ENCODE measurements at places on chromosomes 1 and 21. TPM values are rescaled to one million over a fixed set of nuclear protein-coding genes. Genes with fewer than 3 reads are reported as not detected.

DNA sequence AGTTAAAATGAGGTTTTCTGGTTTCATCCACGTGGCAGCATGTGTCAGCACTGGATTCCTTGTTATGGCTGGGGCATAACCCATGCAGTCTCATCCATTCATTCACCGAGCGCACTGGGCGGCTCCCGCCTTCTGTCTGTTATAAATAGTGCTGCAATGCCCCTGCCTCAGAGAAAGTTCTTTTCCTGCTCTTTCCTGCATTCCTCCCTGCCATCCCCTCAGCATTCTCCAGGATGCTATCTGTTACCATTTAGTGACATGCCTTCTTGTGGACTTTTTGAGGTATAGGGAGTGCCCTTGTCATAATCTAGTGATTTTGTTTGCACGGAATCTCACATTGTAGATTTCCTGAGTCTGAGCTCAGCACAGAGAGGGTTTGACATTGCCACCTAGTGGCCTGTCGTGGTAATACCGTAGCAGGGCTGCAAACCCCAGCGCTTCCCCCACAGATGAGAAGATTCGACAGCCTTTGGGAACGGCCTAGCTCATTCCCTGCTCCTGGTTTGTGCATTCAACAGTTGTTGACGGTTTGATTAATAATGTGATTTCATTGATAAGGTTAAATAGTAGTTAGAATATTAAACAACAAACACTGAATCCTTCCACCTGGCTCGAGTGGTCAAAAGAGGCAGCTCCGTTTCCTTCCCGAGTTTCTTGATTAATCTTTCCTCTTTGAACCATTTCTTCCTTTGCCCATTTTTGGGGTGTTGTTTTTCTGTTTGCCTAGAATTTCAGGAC is 46.3 kb downstream of the UMODL1 start:
- H3K27ac ChIP-seq, result no peak overlapping the region
- H3K27me3 ChIP-seq, result peaks cover 53% of the 10 kb centered on the region
- H3K4me1 ChIP-seq, result peaks cover 41% of the 10 kb centered on the region
- no peak overlapping the region for H3K4me3 ChIP-seq
- H3K36me3 ChIP-seq, result no peaks in the 10 kb centered on the region

- peak overlapping the region; percentile 78 for H3K4me3 ChIP-seq
- H3K27me3 ChIP-seq, result peaks cover 19% of the 10 kb centered on the region
- peak; percentile 58 for DNase-seq
- H3K36me3 ChIP-seq, result no peaks in the 10 kb centered on the region
These were observed 35.5 kb downstream of the CACHD1 start for GRCh38 chr1:64505232-64505943.

DNA sequence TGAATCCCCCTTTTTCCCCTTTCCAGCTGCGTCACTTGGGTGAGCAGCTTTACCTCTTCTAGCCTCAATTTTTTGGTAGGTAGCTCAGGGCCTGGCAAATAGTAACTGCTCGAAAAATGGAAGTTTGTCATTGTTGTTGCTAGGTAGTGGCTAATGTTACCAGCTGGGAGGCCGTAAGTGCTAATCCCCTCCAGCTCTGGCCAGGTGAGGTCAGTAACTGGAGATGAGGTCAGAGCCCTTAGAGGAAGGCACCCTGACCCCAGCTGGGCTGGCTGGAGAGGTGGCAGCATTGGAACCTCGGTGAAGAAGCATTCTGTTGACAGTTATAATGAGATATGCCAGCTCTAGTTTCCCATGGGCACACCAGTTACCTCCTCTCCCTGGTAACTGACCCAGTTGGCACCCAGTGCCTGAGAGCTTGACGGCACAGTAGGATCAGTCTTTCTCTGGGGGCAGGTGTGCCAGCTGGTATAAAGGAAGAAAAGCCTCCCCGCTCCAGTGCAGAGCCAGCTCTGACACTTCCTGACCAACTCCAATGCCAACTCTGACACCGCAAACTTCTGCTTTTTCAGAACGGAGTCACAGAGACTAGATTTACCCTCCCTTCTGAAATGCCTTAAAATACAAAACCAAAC is 35.0 kb upstream of the SLC2A1 start:
- no peaks in the 10 kb centered on the region for H3K27me3 ChIP-seq
- no peak overlapping the region for H3K27ac ChIP-seq
- no peaks in the 10 kb centered on the region for H3K4me1 ChIP-seq
- DNase-seq, result no peak
- no peak overlapping the region for H3K4me3 ChIP-seq

Gene KRTAP7-1
- not detected for total RNA-seq

Gene TTC22
- 9.9 TPM for total RNA-seq

- H3K27me3 ChIP-seq, result peaks cover 46% of the 10 kb centered on the region
- peak overlapping the region; percentile 98 for H3K27ac ChIP-seq
- peaks cover 8% of the 10 kb centered on the region for H3K36me3 ChIP-seq
These were observed 1.2 kb upstream of the ATF3 start for GRCh38 chr1:212607206-212607912.

Gene LRRC3
- 5.1 TPM for total RNA-seq

DNA sequence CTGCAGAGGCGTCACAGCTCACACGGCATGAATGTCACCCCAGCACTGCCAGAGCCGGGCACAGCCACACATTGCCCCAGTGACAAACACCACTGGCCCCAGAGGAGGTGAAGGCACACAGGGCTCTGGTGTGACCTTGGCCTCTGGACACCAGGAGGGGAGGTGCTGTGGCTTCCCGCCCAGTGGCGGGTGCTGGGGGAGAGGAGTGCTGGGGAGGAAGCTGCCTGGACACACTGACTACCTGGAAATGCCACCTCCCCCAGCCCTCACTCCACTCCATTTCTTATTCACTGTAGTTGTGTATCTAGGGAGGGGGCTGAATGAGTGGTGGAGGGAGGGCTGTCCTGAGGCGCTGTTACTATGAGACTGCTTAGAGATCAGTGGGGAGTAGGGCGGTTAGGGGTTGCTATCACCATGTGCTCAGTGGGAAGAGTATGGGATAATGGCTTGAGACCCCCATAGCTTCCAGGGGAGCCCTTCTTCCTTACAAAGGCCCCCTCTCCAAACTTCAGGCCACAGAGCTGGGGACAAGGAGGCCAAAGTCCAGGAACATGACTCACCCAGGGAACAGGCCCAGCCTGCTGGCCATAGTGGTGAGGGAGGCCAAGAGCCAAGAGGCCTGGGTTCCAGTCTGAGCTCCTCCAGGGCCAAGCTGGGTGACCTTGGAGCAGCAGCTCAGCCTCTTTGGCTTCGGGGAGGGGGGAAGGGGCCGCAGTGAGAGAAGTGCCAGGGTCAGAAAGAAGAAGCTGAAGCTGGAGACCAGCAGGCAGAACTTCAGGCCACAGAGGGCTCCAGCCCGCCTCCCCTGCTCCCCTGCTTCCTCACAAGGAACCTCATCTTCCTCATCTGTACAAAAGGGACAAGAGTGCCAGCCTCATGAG is 40.1 kb downstream of the AHDC1 start:
- no peak for DNase-seq
- H3K27me3 ChIP-seq, result no peaks in the 10 kb centered on the region
- H3K36me3 ChIP-seq, result no peaks in the 10 kb centered on the region
- peaks cover 26% of the 10 kb centered on the region for H3K4me1 ChIP-seq

Gene KIF21B
- total RNA-seq, result 107 TPM

DNA sequence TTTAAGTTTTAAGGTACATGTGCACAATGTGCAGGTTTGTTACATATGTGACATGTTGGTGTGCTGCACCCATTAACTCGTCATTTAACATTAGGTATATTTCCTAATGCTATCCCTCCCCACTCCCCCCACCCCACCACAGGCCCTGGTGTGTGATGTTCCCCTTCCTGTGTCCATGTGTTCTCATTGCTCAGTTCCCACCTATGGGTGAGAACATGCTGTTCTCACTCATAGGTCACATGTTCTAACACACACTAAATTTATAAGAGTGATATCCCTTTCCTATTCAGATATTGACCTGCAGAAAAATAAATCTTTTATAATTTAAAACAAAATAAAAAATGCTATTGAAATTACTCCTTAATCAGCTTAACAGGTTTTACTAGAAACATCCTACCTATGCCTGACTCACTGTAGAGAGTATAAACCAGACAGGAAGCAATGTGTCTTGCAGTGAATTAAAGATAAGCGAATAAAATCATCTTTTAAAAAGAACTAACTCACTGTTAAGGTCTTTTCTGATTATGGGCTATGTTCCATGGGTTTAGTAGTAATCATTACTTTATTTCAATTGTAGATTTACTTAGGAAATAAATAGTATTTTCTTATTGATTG is 82.0 kb upstream of the DPH5 start:
- no peak overlapping the region for H3K27ac ChIP-seq
- no peak for DNase-seq
- H3K4me3 ChIP-seq, result no peak overlapping the region
- H3K36me3 ChIP-seq, result peaks cover 40% of the 10 kb centered on the region
- peaks cover 57% of the 10 kb centered on the region for H3K4me1 ChIP-seq

Gene TSPAN1
- total RNA-seq, result not detected

DNA sequence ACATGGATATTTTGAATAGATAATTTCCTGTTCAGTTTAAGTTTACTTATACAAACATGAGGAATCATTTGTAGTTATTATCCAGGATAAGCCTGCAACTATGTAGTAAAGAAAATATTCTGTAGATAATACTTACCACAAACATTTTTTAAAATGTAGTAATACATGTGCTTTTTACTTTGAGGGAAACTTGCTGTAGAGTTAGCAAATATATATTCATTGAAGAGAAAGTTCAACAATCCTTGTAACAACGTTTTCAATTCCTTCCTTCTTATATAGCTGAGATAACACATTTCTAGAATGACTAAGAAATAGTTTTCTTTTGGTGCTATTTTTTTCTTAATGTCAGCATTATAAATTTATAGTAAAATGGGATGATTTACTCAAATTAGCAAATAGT is 664.6 kb upstream of the ADAMTS5 start:
- DNase-seq, result no peak
- no peak overlapping the region for H3K4me3 ChIP-seq
- no peaks in the 10 kb centered on the region for H3K27me3 ChIP-seq
- H3K4me1 ChIP-seq, result no peaks in the 10 kb centered on the region

Gene S100A14
- not detected for total RNA-seq

GRCh38 chr1:157968508-157968907 is 24.9 kb upstream of the KIRREL1 start:
- H3K36me3 ChIP-seq, result no peaks in the 10 kb centered on the region
- no peak for DNase-seq
- H3K4me1 ChIP-seq, result no peaks in the 10 kb centered on the region
- H3K27me3 ChIP-seq, result no peaks in the 10 kb centered on the region
- no peak overlapping the region for H3K27ac ChIP-seq

Gene VAV3
- total RNA-seq, result 1.2 TPM

All from activated CD4-positive, alpha-beta T cell treated with anti-CD3 and anti-CD28 coated beads, Interleukin-2, amount 10 ng/mL, durations not matched to agents 7 days and 5 days (primary cell).